Sigmoid colon (tissue), 7 donors: ENCODE measurements at places on chromosomes 1 and 21. TPM values are rescaled to one million over a fixed set of nuclear protein-coding genes. Genes with fewer than 3 reads are reported as not detected.

DENND1B gene
- 12.2 TPM for total RNA-seq

OLIG2 gene
- total RNA-seq, result not detected

CFHR3 gene
- total RNA-seq, result not detected

CLCA1 gene
- not detected for total RNA-seq

GPR52 gene
- total RNA-seq, result 1.5 TPM

C1orf141 gene
- total RNA-seq, result not detected

S100A3 gene
- 1.1 TPM for total RNA-seq

BLACAT1 gene
- not detected for total RNA-seq
